ENCODE measurements at places on chromosomes 3 and 15.

- no peak for DNase-seq
Measured at GRCh38 chr3:38101811-38102443, 35.0 kb downstream of the ACAA1 start.

DNA sequence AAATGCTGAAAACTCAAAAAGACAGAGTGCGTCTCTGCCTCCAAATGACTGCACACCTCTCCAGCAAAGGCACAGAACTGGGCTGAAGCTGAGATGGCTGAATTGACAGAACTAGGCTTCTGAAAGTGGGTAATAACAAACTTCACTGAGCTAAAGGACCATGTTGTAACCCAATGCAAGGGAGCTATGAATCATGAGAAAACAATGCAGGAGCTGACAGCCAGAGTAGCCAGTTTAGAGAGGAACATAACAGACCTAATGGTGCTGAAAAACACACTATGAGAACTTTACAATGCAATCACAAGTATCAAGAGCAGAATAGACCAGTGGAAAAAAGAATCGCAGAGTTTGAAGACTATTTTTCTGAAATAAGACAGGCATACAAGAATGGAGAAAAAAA lies 10.1 kb upstream of the AVEN start:
- no peak for DNase-seq

DNA sequence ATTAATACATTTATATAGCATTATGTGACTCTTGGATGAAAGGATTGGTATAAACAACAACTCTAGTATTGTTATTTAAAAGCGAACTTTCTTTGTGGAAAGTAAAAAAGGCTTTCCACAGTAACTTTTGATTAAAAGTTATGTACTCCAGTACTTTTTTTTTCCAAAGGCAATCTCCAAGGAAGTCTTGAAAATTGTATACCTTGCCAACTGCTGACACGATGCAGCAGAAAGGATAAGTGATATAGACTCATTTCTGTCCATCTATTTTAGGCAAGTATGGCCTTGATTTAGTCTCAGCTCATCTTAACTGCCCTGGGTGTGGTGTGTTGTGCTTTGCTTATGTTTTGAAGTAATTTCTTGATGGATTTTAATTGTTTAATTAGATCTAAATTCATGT lies 79.7 kb downstream of the OTOL1 start:
- DNase-seq: no peak

GRCh38 chr15:101138913-101139880 lies 112.7 kb downstream of the CHSY1 start:
- no peak for DNase-seq

- no peak for DNase-seq
Measured at GRCh38 chr3:129506231-129506742, 22.2 kb upstream of the RHO start.

DNA sequence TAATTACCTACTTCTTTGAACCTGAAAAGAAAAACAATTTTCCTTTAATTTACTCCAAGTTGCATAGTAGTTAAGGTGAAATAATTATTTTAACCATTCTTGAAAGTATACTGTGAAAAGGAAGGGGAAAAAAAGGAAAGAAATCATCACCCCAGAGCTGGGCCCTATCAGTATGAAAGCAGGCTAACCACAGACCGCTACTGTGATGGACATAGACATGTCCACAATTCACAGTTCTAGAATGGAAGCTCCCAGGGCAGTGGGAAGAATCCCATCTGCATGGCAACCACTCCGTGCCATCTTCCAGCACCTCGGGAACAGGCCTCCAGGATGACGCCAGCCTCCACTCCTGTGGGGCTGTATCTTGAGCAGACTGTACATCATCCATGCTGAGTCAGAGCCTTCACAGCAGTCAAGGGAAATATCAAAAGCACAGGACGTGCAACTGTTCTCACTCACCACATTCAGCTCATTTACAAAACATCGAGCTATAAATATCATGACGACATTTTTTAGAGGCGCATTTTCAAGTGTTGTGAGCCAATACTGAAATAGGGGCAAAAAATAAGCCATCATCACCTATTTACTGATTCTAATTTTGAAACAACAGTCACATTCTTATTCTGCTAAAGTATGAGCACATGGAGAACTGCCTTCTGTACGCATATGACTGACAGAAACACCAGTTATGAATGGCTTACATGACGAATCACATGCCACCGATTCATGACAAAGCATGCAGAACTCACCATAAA lies 119.7 kb downstream of the SNRK start:
- DNase-seq: peak; percentile 69

GRCh38 chr3:129942296-129942695 lies 32.2 kb upstream of the TRH start:
- peak; percentile 78 for DNase-seq

DNA sequence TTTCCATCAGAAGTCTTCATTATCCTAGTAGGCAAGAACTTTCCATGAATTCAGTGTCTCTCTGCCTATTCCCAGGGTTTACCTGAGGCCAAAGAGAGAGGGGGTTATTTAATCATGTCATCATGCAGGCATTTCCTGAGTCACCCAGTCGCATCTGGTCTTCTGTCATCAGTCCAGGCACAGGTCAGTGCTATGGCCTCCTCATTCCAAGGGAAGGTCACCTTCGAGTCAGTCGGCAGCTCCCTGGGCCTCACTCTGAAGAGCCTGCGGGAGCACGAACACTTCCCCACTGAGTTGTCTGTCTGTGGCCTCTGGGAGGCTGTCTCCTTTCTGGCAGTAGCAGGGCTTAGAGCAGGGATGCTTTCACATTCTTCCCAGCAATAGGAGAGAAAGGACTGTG lies 26.2 kb upstream of the LRTM1 start:
- no peak for DNase-seq

DNA sequence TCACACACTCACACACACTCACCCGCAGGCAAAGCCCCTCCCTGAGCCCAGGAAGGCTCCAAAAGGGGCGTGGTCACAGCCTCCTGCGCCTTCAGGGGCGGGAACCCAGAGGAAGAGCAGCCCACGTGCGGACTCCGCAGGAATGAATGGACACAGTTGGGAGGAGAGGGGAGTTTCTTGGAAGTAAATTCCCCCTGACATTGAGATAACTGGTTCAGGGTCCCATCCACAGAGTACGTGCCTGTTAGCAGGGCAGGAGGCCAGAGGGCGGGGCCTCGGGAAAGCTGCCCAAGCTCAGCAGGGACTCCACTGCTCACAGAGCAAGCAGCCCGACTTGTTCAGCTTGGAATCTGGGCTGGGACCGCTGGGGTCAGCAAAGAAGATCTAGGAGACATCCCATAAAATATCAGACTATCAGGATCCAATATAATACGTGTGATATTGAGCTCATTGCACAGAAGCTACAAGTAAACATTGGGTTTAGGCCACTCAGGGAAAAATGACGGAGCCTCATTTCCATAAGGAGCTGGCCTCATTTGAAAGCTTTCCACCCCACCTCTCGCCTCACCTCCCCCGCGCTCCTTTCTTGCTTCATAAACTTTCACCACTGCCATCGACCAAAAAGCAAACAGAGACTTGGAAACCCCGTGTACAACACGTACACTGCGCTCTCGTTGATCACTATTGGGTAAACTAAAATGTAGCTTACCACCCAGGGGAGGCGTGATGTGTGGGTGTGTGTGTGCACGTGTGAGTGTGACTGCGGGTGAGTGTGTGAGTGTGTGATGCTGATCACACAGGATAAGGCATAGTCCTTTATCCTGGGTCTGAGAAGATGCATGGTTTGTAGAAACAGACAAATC lies 36.0 kb downstream of the TM2D3 start:
- no peak for DNase-seq

- DNase-seq: no peak
Measured at GRCh38 chr15:69860321-69860720, 237.4 kb downstream of the TLE3 start.

GRCh38 chr3:11212784-11213183 lies 58.5 kb downstream of the HRH1 start:
- DNase-seq: no peak

- no peak for DNase-seq
Measured at GRCh38 chr3:171160325-171160724, 133.8 kb upstream of the SLC2A2 start.

DNA sequence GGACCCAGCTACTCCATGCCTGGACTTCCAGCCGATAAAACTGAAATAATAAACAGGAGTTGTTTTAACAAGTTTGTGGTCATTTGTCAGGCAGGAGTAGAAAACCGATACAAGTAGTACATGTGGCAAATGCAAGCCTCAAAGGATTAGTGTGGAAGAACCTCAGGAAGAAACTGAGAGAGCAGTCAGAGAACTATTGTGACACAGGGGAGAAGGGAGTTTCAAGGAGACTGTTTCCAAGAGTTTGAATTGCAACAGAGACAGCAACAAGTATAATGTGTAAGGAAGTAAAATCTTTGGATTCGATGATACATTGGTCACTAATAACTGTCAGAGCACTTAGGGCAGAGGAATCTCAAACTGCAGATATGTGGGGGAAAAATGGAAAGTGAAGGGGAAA lies 450.6 kb upstream of the ARHGEF26 start:
- no peak for DNase-seq

DNA sequence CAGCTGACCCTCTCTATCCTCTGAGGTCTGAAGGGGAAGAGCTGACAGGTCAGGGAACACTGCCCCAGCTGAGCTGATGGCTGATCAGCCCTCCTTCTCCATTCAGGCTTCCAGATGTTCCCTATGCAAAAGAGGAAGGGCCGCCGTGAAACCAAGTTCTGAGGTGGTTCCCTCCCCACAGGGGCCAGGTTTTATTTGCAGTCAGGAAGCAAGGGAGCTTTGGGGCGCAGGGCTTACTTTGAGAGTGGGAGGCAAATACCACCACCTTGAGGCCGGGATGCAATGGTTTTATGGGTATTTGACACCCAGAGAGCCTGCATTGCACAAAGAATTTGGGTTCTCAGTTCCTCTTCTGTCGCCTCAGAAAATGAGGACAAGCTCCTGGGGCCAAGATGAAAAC lies 186.9 kb downstream of the ARRDC4 start:
- no peak for DNase-seq

GRCh38 chr3:128319741-128320141 lies 146.9 kb downstream of the DNAJB8 start:
- no peak for DNase-seq

DNA sequence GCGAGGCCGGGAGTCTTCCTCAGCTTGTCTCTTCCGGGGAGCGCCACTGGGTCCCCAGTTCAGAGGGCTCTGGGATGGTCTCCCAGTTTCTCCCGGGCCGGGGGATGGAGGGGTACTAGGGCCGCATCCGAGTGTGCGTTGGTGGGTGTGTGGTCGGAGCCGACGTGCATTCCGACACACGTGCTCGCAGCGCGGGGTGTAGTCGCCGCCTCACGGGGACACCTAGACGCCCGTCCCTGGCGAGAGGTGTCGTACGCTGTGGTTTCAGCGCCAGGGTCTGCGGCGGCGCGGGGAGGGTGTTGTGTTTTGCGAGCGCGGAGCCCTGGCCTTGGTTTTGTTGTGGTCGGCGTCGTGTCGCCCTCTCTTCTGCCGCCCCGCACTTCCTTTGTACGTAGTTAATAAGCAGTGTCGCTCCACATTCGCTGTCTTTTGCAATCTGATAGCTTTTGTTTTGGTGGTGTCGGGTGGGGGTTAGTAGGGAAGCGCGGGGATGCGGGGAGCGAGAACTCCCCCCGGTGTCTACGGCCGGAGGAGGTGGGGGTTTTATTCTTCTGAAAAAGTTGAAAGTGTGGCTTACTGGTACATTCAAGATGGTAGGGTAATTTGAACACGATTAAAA lies 2.2 kb downstream of the IGF1R start:
- DNase-seq: peak; percentile 29

GRCh38 chr3:31740397-31740796 lies 207.7 kb downstream of the STT3B start:
- no peak for DNase-seq

DNA sequence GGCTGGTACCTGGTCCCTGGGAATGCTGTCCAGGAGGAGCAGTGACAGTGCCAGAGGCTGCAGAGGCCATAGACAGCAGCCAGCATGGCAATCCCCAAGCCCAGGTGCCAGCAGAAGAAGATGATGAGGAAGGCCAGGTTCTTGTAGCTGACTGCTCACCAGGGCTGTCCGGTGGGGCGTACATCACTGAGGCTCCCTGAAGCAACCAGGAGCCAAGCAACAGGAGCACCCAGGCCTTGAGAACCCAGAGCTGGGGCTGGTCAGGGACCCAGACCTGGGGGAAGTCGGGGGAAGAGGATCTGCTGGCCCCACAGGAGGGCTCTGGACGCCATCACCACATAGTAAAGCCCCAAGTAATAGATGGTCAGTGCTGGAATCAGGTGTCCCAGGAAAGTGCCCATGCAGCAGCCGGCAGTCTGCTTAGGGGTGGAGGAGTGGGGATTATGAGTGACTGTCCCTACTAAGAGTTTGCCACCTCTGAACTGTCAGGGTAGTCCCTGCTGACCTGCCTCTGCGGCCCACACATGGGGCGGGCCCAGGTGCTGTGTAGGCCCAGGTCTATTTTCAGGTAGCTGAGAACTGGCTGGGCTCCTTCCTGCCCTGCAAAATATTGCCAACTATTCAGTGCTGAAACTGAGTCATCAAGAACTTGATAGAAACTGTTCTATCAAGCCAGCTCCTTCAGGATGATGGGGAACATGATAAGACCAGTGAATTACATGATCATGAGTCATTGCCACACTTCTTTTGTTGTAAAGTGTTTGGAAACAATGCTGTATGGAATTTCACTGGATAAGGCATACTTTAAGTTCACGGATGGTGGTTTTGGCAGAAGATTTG lies 68.7 kb downstream of the CHRD start:
- DNase-seq: no peak

DNA sequence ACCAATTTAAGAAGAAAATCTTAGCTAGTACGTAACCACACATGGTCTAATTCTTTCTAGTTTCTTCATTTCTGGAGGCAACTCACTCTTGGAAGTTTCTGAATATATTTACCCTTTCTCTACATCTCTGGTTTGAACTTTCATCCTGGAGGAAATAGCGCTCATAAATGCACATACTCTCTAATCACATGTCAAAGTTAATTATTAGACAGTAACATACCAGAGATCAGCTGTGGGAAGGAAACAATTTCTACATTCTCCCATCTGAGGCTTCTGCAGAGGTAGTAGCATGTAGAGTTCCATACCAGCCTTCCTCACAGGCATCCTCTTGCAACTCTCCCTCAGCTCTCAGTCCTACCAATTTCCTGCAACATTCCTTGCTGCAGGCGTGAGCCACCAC lies 132.5 kb downstream of the RBPMS2 start:
- DNase-seq: no peak

- no peak for DNase-seq
Measured at GRCh38 chr3:150015901-150016300, 45.2 kb upstream of the PFN2 start.

All from OCI-M1 (cell line).